ENCODE measurements at places on chromosomes 13 and 19. TPM values are rescaled to one million over a fixed set of nuclear protein-coding genes. Genes with fewer than 3 reads are reported as not detected.

The DBP gene
- 3.1 TPM for total RNA-seq

DNA sequence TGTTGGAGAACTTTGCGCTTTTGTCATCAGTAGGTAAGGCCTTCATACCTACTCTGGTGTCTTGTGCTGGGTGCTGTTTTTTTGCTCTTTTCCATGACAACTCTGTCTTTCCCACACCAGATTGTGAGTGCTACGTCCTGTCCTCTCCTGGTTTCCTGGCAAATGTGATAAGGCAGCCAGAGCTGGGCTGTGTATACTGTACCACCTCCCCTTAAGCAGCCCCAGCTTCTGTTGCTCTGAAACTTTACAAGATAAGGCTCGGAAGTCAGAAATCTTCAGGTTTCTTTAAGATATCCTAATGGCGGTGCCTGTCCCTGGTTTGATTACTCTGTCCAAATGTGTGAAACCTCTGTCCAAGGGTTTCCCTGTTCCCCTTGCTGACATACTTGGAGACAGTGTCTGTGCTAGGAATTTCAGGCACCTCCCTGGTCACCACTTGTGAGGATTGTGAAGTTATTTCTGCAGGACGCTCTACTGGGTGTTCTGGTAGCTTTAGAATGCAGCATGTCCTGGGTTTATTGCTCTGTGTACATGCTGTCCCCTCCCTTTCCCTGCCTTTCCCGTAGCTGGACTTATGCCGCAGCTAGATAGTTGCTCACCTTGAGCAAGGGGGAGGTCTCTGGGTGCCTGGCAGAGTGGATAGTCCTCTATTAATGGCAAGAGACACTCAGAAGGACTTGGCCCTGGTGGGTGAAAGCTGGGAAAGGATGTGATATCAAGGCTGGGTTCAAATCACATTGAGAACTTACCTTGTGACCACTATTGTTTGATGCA lies 7.0 kb downstream of the ZNF749 start:
- no peak for DNase-seq

DNA sequence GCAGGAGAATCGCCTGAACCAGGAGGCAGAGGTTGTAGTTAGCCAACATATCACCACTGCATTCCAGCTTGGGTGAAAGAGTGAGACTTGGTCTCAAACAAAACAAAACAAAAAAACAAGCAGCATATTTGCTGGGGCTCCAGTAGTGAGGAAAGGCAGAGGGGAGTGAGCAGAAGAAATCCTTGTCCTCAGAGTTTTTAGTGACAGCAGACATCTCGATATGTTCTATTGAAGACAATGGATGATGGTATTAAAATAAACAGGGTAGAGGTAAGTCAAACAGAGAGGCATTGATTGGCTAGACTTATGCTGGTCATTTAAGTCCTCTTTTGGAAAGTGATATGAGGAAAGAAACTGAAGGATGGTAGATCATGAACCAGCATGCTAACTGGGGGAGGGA lies 19.0 kb downstream of the NLRP7 start:
- no peak for DNase-seq

GRCh38 chr13:44952671-44953070 lies 36.6 kb downstream of the NUFIP1 start:
- DNase-seq = no peak

DNA sequence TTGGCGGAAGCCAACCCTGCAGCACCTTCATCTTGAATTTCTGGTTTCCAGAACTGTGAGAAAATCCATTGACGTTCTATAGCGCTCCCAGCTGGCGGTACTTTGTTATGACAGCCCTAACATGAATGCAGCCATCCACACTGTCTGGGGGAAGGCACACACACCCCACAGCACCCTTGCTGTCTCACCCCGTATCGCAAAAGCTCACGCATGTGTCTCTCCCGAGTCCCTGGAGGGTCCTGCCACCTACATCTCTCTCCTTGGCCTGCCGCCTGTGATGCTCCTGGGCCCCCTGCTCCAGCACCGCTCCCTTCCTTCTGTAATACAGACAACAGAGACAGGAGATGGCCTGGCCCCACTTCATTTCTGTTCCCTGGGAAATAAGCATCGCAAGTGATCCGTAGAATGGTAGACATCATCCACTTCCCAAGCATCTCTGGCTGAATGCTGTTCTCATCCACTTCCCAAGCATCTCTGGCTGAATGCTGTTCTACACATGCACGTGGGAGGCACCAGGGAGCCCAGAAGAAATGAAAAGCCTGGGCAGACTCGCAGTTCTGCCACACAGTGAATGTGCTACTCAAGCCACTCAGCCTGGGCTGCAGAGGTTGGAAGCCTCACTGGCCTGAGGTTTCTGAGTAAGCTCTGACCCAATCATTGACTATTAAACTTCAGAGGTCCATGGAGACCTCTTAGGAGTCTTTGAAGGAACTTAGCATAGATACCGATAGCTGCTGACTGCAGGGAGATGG lies 29.6 kb downstream of the EPN1 start:
- peak; percentile 14 for DNase-seq

- DNase-seq = no peak
Measured at GRCh38 chr19:23365222-23365621, 30.0 kb downstream of the ZNF91 start.
